ENCODE measurements at places on chromosomes 1 and 21. TPM values are rescaled to one million over a fixed set of nuclear protein-coding genes. Genes with fewer than 3 reads are reported as not detected.

GRCh38 chr1:36464605-36465393 lies 615 bp upstream of the MRPS15 start:
- H3K36me3 ChIP-seq = peaks cover 14% of the 10 kb centered on the region
- DNase-seq = no peak
- peak overlapping the region; percentile 85 for H3K27ac ChIP-seq
- no peaks in the 10 kb centered on the region for H3K27me3 ChIP-seq
- peak overlapping the region; percentile 76 for H3K4me3 ChIP-seq

GRCh38 chr21:39263372-39263771 lies 50.1 kb downstream of the BRWD1 start:
- no peak for DNase-seq
- H3K27me3 ChIP-seq = no peaks in the 10 kb centered on the region
- peaks cover 44% of the 10 kb centered on the region for H3K36me3 ChIP-seq

GRCh38 chr1:9573723-9574122 lies 15.0 kb upstream of the TMEM201 start:
- H3K36me3 ChIP-seq = peaks cover 35% of the 10 kb centered on the region
- no peak overlapping the region for H3K27ac ChIP-seq
- no peak overlapping the region for H3K4me3 ChIP-seq
- DNase-seq = peak; percentile 39
- H3K27me3 ChIP-seq = no peaks in the 10 kb centered on the region
- H3K4me1 ChIP-seq = no peaks in the 10 kb centered on the region

- H3K27me3 ChIP-seq = peaks cover 42% of the 10 kb centered on the region
- H3K27ac ChIP-seq = no peak overlapping the region
- DNase-seq = peak; percentile 65
- peaks cover 4% of the 10 kb centered on the region for H3K4me1 ChIP-seq
These were observed 138.3 kb downstream of the TTLL7 start for GRCh38 chr1:83860490-83861221.

- H3K4me1 ChIP-seq = peaks cover 32% of the 10 kb centered on the region
- H3K4me3 ChIP-seq = peak overlapping the region; percentile 76
- no peaks in the 10 kb centered on the region for H3K27me3 ChIP-seq
These were observed 48.8 kb downstream of the H3-3A start for GRCh38 chr1:226111098-226111882.

The CELA3A gene
- not detected for total RNA-seq

The AQP10 gene
- not detected for total RNA-seq

The TTLL7 gene
- 34.2 TPM for total RNA-seq

The HES2 gene
- total RNA-seq = not detected
